CD4-positive, CD25-positive, alpha-beta regulatory T cell (primary cell): ENCODE measurements at places on chromosomes 4 and X.
A peak's percentile ranks its signal among the peaks of the same experiment; 100 is the strongest.

DNA sequence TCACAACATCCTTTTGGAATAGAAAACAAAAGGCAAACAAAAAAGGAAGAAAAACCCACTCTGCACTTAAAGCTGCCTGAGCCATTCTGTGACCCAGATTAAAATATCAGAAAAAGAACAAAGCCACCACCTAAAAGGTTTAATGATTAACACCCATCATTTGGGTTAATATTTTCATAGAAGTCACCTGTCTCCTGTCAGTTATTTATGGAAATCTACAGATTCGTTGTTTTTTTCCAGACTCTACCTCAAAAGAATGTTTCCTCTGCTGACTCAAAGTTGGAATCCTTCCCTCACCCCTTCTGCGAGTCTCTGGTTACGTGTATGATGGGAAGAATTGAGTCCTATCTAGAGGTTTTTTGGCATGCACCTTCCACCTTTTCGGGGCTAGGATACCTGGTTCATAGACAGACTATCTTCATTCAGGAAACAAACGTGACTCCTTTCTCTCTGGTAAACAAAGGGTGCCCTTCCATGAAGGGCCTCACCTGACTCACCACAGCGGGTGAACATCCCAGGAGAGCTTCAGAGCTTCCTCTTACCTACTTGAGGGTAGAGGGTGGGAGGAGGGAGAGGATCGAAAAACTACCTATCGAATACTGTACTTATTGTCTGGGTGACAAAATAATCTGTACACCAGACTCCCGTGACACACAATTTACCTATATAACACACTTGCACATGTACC is 19.6 kb upstream of the CA5B start:
- DNase-seq, result no peak

DNA sequence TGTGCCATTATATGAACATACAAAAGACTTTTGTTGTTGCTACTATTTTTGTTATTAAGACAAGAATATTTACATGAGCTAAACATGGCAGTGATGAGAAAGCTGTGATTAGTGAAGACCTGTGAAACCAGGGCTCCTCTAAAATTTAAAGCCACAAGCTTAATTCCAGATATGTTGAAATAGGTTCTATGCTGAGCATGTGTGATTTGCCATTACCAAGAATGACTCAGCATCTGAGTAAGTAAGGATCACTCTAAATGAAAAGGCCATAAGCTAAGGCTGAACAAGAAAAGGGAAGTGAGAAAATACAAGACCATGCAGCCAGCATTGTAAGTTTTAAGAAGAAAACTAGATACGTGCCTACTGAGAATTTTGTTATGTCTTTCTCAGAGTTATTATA is 75.9 kb upstream of the CAMK2D start:
- peak; percentile 2 for DNase-seq

GRCh38 chrX:2391869-2392606 is 108.7 kb downstream of the DHRSX start:
- DNase-seq, result no peak

GRCh38 chrX:24069877-24070276 is 15.1 kb downstream of the EIF2S3 start:
- DNase-seq, result no peak

DNA sequence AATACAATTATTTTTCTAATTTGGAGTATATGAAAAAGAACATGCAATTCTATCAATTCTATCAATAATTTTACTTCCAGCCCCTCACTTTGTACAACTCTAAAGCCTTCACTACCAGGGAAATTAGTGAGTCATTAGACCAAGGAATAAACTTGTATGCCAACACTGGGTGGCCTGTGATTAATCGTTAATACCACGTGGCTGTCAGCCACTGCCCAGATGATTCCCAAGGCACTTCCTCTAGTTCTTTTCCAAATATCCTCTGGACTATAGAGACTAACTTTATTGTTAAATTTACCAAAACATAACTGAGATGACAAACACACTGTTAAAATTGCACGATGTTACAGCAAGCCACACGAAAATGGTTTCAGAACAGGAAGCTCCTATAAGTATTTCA is 45.7 kb downstream of the MID1 start:
- DNase-seq, result no peak

DNA sequence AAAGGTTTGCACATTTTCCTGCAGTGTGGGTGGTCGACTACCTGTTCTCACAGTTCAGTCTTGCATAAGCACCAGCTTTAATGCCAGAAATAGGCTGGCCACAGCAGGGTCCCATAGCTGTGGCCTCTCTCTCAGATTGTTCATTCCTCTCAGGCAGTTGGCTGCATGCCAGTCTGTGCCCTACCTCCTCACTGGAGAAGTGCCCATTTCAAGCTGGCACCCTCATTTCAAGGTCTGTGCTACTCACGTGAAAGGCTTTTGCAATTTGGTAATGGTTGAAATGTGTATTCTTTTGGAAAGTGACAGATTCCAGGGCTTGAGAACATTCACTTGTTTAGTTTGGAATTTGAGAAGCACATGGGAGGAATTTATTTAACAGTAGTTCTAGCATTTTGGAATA is 28.9 kb upstream of the MTMR1 start:
- DNase-seq, result no peak
